ENCODE measurements at places on chromosomes 2 and 18.

DNA sequence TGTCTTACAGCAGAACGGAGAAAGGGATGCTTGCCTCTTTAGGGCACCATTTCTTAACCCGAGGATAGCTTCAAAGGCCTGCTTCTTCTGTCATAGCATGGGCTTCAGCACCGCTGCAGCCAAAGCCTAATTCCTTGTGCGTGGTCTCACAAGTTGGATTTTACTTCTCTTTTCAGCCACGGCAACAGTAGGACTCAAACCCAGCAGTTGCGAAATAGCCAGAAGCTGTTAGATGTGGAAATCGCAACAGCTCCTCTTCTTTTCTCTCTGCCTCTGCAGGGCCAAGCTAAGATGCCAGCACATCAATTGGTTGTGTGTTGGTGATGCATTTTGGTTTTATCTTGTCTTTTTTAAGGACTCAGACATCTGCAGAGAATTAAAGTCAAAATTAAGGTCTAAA lies 3.1 kb downstream of the NRXN1 start:
- no peak for DNase-seq

DNA sequence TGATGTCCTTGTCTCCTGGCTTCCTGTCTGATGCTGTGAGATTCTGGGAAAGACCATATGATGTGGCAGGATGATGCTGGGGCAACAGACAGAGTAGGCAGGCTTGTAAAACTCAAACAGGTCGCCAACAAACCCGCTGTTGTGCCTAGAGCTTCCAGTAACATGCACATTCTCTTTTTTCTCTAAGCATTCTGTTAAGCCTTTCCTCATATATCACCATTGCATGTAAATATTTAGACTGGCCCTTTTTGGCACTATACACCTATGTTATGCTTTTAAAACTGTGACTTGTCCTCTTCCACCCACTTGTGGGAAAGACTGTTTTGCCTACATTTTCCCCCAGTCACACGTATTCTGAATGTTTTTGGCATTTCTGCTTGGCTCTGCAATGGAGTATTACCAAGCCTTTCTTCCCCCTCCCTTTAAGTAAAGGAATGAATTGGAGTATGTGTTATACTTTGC lies 250.4 kb upstream of the TANK start:
- DNase-seq, result peak; percentile 40

DNA sequence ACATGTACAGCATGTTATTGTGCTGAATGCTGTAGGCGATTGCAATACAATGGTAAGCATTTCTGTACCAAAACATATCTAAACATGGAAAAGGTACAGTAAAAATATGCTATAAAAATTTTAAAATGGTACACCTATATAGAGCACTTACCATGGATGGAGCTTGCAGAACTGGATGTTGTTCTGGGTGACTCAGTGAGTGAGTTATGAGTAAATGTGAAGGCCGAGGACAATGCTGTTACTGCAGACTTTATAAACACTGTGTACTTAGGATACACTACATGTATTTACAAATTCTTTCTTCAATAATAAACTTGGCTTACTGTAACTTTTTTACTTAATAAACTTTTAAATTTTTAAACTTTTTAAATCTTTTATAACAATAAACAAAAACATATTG lies 473.4 kb upstream of the UBE2E3 start:
- no peak for DNase-seq

- DNase-seq, result no peak
These were observed 62.4 kb downstream of the NCAPH start for GRCh38 chr2:96397756-96398530.

DNA sequence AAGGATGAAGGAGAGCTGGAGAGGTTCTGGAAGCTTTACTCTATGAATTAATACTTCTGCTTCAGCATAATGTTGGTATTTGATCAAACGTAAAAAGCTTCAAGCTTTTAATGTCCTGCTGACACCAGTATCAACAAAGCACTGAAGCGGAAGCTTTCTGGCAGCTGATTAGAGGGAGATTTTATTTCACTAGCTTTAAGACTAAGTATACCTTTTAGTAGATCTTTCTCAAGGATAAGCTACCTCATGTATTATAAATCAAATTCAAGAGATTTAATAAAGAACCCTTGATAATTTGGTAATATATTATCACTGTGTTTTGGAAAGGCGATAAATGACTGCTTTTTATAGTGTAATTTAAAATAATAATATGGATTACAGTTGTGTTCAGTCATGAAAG lies 128.0 kb upstream of the CD302 start:
- DNase-seq, result no peak

DNA sequence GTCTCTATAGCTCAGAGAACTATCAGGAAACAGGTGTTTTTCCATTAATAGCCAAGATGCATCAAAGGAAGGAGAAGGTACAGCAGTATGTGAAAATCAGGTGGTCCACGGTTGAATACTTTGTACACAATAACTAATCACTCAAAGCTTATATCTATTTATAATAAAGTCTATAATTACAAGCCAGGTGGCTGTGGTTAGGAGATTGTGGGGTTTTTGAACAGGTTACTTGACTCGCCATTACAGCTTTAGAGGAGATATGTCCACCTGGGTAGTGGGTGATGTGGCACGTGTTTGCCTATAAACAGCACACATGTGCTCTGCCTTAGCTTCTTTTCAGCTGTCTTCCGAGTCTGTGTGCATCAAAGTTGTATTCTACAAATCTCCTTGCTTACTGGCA lies 892.2 kb upstream of the ZEB2 start:
- no peak for DNase-seq

GRCh38 chr18:22601481-22601880 lies 183.8 kb upstream of the CTAGE1 start:
- DNase-seq, result no peak

GRCh38 chr2:165522719-165523118 lies 53.2 kb downstream of the CSRNP3 start:
- DNase-seq, result no peak

- DNase-seq, result no peak
These were observed 59.0 kb upstream of the ODC1 start for GRCh38 chr2:10507106-10507505.

- no peak for DNase-seq
These were observed 415.0 kb downstream of the TMX3 start for GRCh38 chr18:68299906-68300305.

DNA sequence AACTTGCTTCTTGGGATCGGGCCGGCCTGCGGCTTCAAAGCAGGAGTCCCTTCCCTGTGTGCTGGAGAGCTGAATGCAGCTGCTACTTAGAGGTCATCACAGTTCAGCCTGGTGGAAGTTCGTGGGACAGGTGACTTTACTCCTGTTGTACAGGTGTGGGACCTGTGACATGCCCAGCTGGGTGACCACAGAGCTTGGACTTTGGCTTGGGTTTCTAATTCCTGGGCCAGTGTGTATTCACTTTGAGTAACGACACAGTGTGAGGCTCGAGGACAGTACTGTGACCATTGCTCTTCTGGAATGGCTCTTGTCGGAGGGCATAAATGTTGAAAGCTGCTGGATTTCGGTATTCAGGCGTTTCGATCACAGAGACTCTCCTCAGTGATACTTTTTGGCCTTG lies 114.5 kb downstream of the STPG4 start:
- no peak for DNase-seq
